Activated CD4-positive, alpha-beta T cell treated with anti-CD3 and anti-CD28 coated beads, Interleukin-2, amount 10 ng/mL, durations not matched to agents 24 days and 14 days (primary cell): ENCODE measurements at places on chromosomes 7 and 10. TPM values are rescaled to one million over a fixed set of nuclear protein-coding genes. Genes with fewer than 3 reads are reported as not detected.

- DNase-seq, result peak; percentile 8
Observed at GRCh38 chr7:24191362-24191761, 92.6 kb upstream of the NPY start.

DNA sequence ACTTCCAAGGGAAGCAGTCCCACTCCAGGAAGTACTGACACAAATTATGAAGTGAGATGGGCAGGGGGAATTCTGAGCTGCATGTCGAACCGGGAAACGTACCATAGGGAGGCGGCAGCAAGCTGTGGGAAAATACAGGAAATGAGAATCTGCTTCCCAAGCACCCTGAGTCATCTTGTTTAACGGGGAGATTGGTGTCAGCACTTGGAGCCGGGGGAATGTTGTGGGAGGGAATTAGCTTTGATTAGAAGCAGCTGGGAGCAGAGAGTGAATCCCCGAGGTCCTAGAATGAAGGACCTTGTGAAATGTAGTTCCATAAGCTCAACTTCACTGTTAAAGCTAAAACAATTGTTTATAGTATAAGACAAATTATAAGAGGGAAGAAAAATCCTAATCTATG is 141.4 kb upstream of the PRKCQ start:
- DNase-seq, result no peak

DNA sequence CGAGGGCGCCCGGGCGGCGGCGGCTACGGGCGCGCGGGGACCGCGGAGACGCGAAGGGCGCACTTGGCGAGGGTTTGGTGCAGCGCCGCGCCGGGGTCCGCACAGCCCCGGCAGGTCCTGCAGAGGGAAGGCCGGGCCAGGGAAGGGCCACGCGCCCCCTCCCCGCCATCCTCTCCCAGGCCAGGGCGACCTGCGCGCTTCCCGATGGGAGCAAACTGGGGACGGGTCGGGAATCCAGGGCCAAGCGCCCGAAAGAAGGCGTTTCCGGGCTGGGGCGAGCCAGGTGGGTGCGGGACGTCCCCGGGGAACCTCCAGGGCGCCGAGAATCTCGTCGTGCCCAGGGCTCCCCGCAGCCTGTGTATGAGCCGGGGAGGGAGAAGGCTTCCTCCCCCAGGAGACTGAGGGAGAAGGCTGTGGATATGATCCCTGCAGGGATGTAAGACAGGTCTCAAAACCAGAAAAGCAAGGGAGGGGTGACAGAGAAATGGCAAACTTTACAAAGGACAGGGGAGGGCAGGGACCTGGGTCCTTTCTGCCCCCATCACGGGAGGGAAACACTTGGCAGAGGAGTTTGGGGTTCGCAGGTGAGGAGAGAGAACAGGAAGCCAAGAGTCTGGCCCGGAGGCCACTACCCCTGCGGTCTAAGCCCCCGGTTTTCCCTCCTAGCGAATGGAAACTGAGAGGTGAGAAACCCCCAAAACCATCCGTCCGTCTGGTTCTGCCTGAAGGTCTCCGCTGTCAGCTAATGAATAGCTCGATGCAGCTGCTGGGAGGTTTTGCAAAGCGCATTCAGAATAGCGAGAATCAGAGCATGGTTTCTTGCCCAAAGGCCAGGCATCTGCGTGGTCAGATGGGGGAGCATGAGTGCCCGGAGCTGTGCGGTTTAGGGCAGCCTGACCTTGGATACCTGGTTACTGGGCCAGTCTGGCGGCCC is 674 bp downstream of the AMZ1 start:
- no peak for DNase-seq

- no peak for DNase-seq
Observed at GRCh38 chr7:65827366-65827765, 45.5 kb upstream of the VKORC1L1 start.

GRCh38 chr10:111956841-111957240 is 226.7 kb downstream of the GPAM start:
- DNase-seq, result no peak

The NODAL gene
- total RNA-seq, result not detected in 2 replicates

DNA sequence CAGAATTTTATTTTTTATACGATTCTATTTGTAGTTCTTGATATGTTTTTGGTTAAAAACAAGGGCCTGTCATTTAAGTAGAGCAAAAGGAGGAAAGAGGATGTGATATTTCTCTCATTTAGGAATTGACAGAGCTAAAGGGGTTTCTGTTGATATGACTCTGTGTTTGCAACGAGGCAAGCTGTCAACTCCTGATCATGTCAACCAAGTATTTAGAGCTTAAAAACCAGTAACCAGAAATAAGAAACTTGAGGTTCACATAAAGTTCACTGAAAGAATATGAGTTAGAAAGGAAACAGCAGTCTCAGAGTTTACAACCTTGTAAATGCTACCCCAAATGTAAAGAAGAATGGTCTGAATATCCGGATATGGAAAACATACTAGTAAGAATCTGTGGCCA is 434.2 kb downstream of the PARD3 start:
- no peak for DNase-seq

DNA sequence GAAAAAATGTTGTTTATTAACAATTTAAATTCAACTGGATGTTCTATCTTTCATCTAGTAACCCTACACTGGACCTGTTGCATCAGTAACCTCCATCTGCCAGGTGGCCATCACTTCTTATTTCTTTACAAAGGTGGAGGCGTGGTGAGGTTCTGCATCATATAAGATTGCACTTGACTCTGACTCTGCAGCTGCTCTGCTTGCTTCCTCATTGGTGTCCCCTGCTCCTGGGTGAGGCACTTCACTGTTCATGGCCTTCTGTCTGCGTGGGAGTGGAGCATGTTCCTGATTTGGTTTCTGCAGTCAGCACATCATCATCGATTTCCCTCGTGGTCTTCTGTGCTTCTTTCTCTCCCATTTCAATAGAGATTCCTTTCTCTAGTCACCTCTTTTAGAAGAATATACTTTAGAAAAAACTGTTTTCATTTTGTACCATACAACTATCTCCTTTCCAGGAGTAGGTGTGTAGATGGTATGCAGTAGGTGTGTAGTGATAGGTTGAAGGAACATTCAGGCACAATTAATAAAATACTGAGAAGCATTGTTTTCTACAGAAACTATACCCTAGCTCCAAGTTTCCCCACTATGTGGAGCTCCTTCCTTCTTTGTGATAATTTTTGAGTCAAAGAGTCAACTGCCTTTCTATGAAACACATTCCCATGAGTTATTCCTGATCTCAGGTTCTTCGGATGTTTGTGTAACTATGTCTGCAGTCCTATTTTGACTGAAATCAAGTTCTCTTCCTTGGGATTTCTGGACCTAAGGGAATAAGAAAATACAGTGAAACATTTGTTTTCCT is 231.7 kb upstream of the CNTNAP2 start:
- no peak for DNase-seq

The LIPM gene
- total RNA-seq, result not detected in 2 replicates

The POLR2J2 gene
- 17.8 and 20.2 TPM in 2 replicates for total RNA-seq

GRCh38 chr10:94397549-94398370 is 4.6 kb upstream of the TBC1D12 start:
- no peak for DNase-seq

The ITPRID1 gene
- not detected in 2 replicates for total RNA-seq

GRCh38 chr7:7185371-7185989 is 3.1 kb downstream of the C1GALT1 start:
- no peak for DNase-seq

DNA sequence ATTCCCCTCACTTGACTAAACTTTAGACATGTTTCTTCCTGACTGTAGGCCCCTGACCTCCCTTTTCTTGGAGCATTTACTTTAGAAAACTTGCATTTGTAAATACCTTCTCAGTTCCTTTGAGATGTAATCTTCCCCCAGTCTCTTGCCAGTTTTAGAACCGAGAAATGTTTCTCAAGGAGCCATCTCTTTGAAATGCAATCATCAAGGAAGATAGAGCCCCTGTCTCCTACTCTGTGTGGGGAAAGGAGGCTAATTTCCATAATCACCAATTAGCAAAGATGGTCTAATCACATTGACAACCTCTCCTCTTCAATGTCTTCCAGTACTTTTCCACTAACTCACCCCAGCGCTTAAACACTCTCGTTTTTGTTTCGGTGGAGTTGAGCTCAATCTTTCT is 70.0 kb upstream of the SMIM30 start:
- no peak for DNase-seq

The SLC37A3 gene
- total RNA-seq, result 162 and 167 TPM in 2 replicates

DNA sequence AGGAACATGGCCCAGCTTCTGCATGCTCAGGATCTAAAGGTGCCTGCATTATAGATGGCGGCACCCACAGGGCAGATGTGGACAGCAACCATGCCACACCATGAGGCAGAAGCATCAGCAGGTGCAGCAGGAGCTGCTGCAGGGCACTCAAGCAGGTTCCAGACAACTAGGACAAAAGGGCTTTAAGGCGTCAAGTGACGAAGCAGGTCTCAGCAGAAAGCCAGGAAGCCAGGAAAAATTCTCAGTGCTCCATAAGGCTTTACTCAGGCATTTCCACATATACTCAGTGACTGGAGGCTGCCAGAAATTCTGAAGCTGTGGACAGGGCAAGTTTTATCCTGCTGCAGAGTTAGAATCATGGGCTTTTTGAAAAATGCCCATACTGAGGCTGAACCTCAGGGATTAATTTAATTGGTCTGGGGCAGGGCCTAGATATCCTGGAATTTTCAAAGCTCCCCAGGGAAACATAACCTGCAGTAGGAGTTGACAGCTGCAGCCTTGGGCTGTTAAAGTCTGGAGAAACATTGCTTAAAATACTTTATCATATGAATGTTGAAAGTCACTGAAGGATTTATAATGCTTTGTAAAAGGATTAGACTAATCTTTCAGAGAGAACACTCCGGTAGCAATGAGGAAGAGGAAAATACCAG is 68.1 kb upstream of the RNF148 start:
- DNase-seq, result no peak

GRCh38 chr7:80346704-80347103 is 165.2 kb downstream of the GNAT3 start:
- no peak for DNase-seq

The LRRC18 gene
- not detected in 2 replicates for total RNA-seq

The DPYSL4 gene
- 32.5 TPM in 2 replicates for total RNA-seq

The CNPY1 gene
- not detected in 2 replicates for total RNA-seq

DNA sequence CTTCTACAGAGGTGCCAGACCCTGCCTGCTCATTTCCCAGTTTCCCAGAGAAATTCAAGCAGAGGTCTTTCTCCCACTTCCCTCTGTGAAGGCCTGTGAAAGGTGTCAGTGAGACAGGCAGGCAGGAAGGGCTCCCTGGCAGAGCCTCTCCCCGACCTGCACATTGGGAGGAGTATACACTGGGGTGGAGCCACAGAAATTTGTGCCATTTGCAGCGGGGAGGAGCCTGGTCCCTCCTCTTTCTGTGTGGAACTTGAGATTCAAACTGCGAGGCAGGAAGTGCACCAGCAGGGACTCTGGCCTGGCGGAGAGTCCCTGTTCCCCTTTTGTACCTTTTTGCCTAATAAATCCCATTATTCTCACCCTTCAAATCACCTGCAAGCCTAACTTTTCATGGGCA is 54.6 kb upstream of the OPN4 start:
- peak; percentile 72 for DNase-seq

The LRRN3 gene
- 53.4 and 56.5 TPM in 2 replicates for total RNA-seq

- DNase-seq, result no peak
Observed at GRCh38 chr7:47347816-47348385, 234.0 kb downstream of the TNS3 start.

- DNase-seq, result no peak
Observed at GRCh38 chr10:95235676-95236067, 41.6 kb downstream of the ACSM6 start.

- DNase-seq, result no peak
Observed at GRCh38 chr10:59135275-59135674, 41.2 kb upstream of the PHYHIPL start.

The STEAP2 gene
- total RNA-seq, result 0.02 TPM in 1 of 2 replicates, not detected in the other

GRCh38 chr10:113274176-113274829 is 278.6 kb upstream of the HABP2 start:
- no peak for DNase-seq

GRCh38 chr7:137020351-137020750 is 151.9 kb downstream of the CHRM2 start:
- DNase-seq, result no peak

GRCh38 chr10:97574374-97575126 is 2.0 kb downstream of the ANKRD2 start:
- no peak for DNase-seq
